Ammon's horn (tissue), 1 donor: ENCODE measurements at places on chromosomes 5 and 9.

- peak; percentile 56 for DNase-seq
These were observed 507.6 kb downstream of the CETN3 start for GRCh38 chr5:89901983-89902382.

GRCh38 chr9:129990269-129991010, 52.5 kb downstream of the FNBP1 start:
- DNase-seq: no peak

- no peak for DNase-seq
These were observed 316.2 kb downstream of the PLK2 start for GRCh38 chr5:58143727-58144126.

- DNase-seq: no peak
These were observed 40.4 kb upstream of the SYNPO start for GRCh38 chr5:150599917-150600511.

GRCh38 chr5:44801992-44802391, 6.8 kb upstream of the MRPS30 start:
- DNase-seq: no peak

GRCh38 chr5:168312606-168313295, 21.3 kb downstream of the WWC1 start:
- DNase-seq: no peak

- DNase-seq: no peak
These were observed 214.7 kb downstream of the MAST4 start for GRCh38 chr5:66810848-66811261.

DNA sequence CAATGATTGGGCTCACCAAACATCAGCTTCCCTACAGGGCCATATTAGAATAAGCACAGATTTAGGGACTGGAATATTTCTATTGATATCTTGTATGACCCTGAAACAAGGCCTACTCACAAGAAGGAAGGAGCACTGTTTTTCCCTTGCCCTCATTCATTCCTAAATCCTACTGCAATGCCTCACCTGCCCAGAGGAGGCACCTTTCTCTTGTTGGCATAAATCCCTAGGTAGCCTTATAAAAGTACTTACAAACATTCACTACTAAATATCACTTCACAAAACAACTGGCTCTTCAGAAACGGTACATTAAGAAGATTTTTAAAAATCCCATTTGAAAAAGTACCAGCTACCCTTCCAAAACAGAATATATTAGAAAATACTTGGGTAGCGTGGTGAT, 449.4 kb downstream of the CDH18 start:
- DNase-seq: no peak

DNA sequence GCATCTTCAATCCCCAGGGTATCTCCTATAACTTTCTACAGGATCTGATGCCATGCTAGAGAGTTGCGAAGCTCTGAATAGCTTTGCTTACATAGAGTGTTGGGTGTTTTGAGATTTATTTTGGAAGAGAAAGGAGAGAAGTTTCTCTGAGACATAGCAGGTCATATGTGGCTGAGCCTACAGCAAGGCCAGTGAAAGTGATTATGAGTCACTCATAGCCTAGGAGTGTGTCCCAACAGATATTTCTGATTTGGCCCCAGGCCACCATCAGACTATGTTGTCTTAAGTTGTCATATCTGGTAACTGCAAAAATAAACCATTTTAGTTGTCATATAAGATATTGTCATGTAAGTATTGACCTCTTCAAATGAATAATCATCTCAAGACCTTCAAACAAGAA, 132.0 kb upstream of the RAI14 start:
- DNase-seq: no peak

GRCh38 chr5:1893754-1894153, 11.0 kb upstream of the IRX4 start:
- no peak for DNase-seq

- no peak for DNase-seq
These were observed 12.1 kb downstream of the NOL8 start for GRCh38 chr9:92312887-92313623.

GRCh38 chr9:32928912-32929311, 72.5 kb downstream of the APTX start:
- no peak for DNase-seq

DNA sequence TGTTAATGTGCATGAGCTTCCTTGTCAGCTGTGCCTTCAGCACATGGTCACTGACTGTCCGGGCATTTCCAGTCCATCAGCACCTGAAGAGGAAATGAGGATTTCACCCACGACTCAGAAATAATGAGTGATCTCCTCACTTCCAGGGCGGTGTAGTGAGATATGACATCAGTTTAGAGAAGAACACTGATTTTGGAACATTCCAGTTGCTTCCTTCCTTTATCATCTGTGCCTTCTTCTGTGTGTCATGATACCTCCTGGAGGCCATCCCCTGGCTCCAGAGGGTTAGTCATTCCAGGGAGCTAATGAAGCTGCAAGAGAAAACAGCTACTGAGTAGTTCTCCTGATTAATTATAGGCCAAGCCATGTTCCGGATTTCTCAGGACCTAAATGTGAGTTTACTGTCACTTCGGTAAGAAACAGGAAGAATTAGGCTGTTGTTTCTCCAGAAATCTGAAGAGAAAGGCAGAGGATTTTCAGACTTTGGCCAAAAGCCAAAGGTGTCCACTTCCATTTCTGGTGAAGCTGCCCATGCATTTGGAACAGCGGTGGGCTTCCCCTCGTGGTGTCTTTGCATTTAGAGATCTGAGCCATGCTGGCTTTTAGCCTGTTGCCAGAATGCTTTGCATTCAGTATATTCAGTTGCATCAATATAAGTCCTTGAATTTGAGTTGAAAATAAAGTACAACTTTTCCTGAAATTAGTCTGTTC, 161.3 kb upstream of the OTULINL start:
- DNase-seq: no peak

DNA sequence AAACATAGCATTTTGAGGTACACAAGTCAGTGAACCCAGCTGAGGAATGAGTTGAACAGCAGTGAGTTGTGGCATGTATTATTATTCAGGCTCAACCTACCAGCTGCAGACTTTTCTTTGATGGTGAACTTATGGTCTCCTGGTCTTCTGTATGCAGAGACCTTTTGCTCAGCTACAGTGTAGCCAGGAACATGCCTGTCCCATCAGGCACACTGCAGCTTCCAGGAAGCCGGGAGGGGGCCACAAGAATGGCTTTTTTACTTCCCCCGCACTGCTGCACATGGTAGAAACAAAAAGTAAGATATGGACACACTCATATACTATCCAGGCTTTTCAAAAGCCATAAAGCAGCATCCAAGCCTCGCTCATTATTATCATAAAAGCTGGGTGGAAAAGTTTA, 65.3 kb upstream of the PLPP1 start:
- DNase-seq: no peak
